ENCODE measurements at places on chromosomes 1 and 21.

DNA sequence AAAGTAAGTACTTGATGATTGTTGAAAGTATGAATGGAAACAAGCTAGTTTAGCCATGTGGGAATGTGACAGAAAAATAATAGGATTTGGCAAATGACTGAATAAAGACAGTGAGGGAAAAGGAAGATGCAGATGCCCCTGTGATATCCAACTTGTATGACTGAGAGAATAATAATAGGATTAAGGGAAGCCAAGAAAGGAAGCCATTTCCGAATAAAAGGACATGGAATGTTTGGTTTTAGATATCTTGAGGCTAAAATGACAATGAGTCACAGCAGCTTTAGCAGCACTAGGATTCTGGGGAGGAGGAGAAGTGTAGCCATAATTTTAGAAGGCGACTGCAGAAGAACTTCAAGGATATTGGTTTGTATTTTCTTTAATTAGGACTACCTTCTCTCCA, 109.2 kb downstream of the TTLL7 start:
- DNase-seq: no peak

GRCh38 chr1:97906567-97907241, 14.1 kb downstream of the DPYD start:
- no peak for DNase-seq

DNA sequence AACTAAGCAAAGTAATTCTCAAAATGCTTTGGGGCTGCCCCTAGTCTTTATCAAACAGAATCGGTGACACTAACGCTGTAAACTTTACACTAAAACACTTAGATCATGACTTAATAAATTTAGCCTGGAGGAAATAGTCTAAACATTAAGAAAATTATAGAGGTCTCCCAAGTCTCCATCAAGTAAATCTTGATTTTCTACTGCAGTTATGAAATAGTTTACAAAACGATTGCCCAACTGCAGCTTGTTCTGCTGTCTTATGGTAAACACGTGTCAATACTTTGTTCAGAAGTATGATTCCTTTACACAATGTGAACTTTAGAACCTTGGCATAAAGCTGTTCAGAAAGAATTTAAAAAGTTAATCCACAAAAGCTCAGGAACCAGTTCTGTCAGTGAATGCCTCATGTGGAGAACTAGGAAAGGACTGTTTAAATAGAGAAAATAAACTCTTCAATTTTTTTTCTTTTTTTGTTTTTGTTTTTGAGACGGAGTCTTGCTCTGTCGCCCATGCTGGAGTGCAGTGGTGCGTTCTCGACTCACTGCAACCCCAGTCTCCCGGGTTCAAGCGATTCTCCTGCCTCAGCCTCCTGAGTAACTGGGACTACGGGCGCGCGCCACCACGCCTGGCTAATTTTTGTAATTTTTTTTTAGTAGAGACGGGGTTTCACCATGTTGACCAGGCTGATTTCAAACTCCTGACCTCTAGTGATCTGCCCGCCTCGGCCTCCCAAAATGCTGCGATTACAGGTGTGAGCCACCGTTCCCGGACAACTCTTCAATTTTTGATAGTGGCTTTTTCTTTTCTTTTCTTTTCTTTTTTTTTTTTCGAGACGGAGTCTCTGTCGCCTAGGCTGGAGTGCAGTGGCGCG, 1.6 kb downstream of the DDI2 start:
- DNase-seq: no peak

GRCh38 chr1:193270996-193271395, 84.6 kb upstream of the B3GALT2 start:
- no peak for DNase-seq

- DNase-seq: no peak
Measured at GRCh38 chr1:168263130-168263529, 17.5 kb upstream of the TBX19 start.

GRCh38 chr1:109499661-109500536, 6.0 kb downstream of the CYB561D1 start:
- DNase-seq: peak; percentile 49

DNA sequence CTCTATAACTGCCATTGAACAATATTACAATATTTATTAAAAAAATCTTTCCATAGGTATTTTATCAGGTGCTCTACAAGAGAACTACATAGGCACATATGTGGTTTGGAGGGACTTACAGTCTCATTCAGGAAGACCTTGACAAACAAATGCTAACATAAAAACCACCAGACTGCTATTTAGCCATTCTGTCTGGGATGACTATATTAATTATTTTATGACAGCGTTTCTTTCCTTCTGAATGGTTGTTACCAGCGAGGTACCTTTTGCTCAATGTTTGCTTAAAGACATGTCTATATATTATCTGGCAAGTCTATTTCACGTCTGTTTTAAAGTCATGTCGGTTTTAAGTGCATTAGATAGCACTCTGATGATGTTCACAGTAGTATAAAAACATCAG, 69.7 kb downstream of the RUNX1 start:
- DNase-seq: no peak

DNA sequence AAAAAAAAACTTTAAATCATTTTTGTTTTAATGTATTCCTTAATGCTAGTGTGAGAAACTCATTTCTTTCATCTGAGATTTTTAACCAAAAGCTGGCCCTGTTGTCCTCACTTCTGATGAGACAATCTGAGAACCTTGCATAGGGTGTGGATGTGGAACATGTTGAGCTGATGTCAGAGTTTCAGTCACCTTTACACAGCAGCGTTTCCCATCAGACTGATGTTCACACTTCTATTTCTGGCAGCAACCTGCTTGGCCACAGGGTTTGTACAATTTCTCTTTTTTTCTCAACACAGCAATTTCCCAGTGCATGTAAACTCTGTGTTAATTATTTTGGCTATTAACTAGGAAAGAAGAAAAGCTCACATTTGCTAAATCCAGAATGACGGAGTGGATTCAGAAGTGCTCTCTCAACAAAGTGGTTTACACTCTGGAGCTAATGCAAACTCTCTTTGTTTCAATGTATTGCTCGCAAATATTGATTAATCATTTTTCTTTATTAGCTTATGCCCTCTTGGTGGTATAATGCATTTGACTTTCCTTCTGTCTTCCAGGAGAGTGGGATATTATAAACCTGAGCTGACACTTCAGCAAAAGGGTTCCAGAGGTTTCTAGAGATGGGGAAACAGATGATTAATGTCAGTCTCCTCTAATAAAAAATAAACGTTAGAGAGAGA, 70.5 kb upstream of the HSPA13 start:
- DNase-seq: peak; percentile 1

- no peak for DNase-seq
Measured at GRCh38 chr1:96880626-96881025, 159.0 kb downstream of the PTBP2 start.

- DNase-seq: no peak
Measured at GRCh38 chr1:155320252-155320651, 442 bp upstream of the RUSC1 start.

- no peak for DNase-seq
Measured at GRCh38 chr1:234866007-234866866, 256.3 kb upstream of the IRF2BP2 start.

DNA sequence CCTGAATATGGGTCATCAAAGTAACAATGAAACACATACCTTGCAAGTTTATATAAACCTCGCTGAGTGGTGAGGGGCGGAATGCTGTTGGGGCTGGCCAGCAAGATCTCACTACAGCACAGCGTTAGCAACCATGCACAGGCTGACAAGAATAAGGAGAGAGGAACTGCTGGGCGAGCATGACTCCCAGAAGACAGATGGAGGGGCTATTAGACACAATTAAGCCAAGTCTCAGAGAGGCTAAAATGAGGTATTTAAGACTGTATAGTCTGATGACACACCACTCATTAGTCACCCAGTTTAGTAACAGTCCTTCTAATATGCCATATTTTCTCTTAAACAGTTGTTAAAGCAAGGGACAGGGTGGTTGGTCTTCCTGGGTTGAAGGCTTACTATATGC, 340.2 kb upstream of the NR5A2 start:
- DNase-seq: no peak

DNA sequence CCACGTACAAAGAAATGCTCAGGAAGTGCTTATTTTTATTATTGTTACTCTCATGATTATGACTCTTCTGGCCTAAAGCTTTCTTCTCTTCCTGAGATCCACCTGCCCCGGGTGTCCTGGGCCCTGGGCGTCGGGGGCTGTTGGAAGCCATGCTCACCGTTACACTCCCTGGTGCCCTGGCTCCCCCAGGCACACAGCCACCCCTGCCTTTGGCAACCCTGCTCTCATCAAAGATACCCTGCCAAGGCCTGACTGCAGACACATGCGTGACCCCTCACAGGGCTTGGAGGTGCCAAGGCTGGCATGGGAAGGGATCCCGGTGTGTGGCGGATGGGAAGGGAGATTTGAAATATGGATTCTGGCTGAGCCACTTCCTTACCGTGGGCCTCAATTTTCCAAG, 3.3 kb upstream of the KISS1 start:
- DNase-seq: no peak

DNA sequence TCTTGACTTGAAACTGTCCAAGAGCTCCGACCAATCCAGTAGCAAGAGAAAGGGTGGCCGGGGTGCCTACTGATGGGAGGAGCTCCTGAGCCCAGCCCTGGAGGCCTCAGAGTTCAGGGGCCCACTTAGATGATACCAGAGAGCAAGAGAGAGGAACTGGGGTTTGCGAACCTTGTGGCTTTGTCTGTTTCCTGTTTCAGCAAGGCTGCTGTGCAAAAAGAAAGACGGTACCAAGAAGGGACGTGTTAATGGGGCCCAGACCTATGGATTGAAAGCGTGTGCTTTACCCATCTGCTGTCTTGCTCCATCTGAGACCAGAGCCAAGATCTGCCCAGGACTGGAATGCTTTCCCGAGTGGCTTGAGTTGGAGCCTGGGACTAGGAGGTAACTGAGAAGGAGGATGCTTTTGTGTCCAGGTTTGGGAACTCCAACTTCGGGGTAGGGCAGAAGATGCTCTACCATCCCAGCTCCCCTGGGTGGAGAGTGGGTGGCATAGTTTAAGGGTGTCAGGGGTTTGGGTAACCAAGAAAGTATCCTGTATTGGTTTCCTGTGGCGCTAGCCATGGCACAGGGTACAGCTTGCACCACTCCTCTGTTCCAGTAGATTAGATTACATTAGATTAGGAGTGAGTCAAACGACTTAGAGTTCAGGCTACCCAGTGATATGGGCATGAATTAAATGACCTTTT, at the start of gene TRAF3IP3:
TSS of gene TRAF3IP3 (plus strand) at position 128 of the 689 bp plus-strand sequence. CDS start 3,987 bp downstream, outside the sequence.
- peak; percentile 70 for DNase-seq

DNA sequence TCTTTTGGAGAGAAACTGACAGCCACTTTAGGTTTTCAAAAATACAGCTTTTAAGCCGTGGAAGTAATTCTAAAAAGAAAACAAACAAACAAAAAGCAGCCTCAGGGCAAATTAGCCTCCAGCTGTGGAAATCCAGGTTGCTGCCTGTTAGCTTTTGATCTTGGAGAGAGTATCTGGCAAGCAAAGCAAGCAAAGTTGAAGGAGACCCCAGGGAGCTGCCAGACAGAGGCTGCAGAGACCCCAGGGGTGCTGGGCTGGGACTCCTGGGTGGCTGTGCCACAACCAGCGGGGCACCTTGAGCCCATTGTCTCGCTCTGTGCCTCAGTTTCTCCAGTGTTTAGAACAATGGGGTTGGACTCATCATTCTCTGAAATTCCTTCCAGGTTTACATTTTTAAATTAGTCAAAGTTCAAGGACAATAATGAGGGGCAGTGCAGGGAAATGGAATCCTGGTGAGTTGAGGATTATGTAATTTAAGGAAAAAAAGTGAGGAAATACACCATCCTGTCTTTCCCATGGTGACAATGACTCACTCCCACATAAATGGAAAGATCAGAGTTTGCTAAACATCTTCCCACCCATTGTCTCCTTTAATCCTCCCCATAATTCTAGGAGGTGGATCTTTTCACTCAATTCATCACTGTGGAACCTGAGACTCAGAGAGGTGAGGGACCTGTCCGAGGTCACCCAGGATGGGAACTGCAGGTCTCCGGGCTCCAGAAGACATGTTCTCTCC, 480.5 kb downstream of the MATN1 start:
- DNase-seq: no peak

DNA sequence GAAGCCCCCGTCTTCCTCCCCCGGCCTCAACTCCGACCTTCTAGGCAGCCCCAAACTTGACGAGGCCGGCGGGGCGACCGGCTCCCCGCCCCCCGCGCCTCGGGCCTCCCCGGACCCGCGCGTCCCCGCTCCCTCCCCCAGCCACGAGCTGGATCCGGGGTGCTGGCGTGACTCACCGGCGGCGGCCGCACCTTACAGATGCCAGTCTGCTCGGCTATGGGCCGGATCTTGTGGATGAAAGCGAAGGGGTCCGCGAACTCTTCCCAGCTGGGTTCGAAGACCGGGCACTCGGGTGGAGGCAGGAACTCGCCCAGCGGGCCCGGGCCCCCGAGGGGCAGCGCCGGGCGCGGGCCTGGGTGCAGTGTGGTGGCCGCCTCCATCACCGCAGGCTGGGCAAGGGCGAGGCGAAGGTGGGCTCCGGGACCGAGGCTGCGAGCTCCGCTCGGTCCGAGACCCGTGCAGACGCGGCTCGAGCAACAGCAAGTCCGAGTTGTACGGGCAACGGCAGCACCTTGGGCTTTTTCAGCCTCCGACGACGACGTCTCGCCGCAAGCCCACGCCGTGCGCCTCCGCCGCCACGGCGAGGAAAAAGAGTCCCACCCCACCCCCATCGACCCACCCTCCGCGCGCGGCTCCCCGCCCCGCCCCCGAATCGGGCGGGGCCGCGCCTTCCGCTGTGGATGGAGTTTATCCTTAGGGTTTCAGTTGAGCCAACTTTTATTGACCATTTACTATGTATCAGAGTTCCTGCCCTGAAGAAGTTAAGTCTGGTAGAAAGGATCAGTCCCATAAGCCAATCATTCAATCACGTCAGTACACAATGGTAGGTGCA, at the start of gene KDM5B:
TSS of gene KDM5B (minus strand) at position 496 of the 832 bp plus-strand sequence. CDS start at position 380, 116 bp downstream.
- DNase-seq: peak; percentile 72

- no peak for DNase-seq
Measured at GRCh38 chr1:93705892-93706500, 24.4 kb upstream of the BCAR3 start.

DNA sequence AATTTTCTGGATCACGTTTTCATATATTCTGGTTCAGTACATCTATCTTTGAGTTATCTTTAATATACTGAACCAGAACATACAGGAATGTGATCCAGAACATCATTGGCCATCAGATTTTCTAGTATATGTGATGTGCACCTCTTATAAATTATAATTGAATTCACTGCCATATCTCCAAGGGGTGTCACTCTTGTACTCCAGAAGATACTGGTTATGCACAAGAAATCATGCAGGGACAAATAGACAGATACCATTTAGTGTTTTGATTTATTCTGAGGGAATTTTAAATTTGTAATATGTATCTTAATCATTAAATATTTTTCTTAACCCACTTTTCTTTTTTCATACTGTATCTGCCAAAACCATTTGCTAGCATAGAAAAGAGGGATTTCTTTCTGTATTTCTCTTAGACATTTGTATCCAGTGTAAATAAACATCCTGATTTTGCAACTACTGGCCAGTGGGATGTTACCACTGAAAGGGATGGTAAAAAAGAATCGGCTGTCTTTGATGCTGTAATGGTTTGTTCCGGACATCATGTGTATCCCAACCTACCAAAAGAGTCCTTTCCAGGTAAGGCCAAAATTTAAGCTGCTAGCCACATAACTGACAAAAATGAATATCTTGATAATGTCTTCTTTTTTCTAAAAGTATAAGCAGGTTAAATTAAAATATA, 16.7 kb downstream of the FMO3 start:
- DNase-seq: no peak

GRCh38 chr1:110420874-110421793, 13.6 kb upstream of the LAMTOR5 start:
- no peak for DNase-seq

Data from stimulated activated naive CD4-positive, alpha-beta T cell treated with Interleukin-2 at 50 U/mL for 16 hours (primary cell).